Jurkat, Clone E6-1 (cell line): ENCODE measurements at places on chromosomes 2 and 18.

- no peak for DNase-seq
Measured at GRCh38 chr2:63675026-63675425, 86.3 kb downstream of the MDH1 start.

DNA sequence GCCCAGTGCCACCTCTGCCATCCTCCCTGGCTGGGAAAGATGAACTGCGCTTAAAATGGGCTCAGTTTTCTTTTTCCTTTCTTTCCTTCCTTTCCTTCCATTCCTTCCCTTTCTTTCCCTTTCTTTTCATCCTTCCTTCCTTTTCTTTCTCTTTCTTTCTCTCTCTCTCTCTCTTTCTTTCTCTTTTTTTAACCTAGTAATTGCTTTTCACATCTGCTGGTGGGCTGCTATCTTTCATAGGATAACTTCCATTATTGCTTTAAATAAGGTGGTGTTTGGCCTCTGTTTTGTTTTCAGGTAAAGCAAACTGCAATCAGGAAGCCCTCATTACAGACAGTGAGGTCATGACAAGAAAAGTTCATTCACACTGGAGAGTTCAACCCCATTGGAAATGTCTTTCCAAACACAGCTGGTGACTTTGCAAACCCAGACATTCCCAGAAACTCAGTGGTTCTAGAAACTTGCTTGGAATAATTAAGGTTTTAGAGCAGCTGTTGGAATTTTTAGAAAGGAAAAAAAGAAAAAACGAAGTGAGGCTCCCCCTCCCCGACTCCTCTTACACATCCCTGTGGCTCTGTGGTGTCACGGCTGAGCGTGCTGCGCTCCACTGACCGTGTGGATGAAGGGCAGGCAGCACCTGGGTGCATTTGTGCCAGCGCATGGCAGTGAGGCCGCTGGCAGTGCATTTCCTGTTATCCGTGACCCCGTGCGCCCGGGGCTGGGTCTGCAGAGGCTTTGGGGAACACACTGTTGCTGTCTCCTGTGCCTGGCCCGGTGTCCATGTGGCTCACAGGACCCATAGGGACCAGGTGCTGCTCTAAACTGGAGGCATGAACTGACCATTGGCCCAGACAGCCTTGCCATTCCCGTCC lies 76.9 kb downstream of the MBP start:
- DNase-seq: no peak

DNA sequence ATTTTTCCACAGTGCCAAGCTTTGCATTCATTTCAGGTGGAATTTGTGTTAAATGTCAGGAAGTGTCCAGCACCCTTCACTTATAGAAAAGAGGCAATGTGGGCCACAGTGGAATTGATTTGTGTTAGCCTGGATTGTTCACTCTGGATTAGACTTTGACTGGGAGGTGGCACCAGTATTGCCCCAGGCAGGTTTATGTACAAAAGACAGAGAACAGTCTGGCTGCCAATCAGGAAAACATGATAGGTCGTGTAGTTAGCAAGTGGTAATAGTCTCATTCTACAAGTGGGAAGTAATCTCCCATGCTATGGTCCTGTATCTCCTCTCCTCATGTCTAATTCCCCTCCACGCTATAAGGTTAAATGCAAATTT lies 45.6 kb downstream of the RAB27B start:
- no peak for DNase-seq

GRCh38 chr2:131724019-131724418 lies 196.3 kb downstream of the CCDC74A start:
- no peak for DNase-seq

- no peak for DNase-seq
Measured at GRCh38 chr2:181746844-181747243, 66.5 kb upstream of the NEUROD1 start.

DNA sequence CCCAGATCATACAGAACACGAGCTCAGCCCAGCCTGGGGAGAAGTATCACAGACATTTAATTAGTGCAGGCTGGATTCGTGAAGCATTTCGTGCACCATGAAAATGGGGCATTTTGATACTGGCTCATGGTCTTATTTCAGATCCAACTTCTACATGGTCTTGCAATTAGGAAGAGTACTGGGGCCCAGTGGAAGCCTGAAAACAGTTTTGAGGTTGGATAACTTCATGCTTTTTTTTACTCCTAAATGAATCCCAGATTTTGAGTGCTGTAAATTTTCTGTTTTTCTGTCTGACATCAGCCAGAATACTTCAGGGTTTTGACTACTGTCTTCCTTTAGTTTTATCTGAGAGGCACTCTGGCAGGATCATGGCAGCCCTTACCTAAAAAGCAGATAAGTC lies 160.1 kb downstream of the GFPT1 start:
- no peak for DNase-seq

- no peak for DNase-seq
Measured at GRCh38 chr2:44118257-44118656, 50.4 kb upstream of the PPM1B start.

DNA sequence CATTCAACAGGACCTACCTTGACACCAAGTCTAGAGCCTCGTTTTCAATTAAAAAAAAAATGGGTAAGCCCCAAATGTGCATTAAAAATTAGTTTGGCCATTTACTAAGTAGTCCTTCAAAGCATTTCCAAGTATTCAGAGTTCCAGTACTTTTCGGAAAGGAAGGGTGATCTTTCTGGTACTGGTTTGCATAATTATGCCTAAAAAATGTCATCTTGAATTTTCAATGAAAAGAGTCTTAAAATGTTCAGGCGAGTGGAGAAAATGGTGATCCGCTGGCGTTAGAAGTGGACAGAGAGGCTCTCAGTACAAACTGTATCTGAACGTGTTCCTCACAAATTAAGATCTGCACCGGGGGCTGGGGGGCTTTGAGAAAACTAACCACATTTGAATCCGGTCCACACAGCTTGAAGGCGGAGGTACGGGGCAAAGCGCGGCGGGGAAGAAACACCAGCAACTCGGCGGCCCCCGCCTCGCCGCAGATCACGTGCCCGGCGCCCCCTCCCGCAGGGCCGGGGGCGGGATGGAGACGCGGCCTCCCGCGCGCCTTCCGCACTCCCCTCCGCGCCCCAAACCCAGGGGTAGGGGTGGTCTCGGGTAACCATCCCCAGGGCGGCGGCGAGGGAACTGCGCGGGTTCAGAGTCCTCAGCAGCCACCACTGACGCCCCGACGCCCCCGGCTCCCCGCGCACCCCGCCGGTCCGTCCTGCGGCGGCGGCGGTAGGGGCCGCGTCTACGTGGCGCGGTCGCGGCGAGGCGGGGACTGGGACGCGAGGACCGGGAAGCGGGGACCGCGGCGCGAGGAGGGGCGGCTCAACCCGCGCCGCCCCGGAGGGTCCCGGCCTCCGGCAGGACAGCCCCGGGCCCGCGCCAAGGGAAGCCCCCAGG lies 564 bp downstream of the LPIN2 start:
- no peak for DNase-seq
